ENCODE measurements at places on chromosomes 11 and 22.

- DNase-seq, result peak; percentile 61
These were observed 7.4 kb downstream of the CNTF start for GRCh38 chr11:58629857-58630256.

- no peak for DNase-seq
These were observed 55.3 kb upstream of the GAB2 start for GRCh38 chr11:78472905-78473304.

DNA sequence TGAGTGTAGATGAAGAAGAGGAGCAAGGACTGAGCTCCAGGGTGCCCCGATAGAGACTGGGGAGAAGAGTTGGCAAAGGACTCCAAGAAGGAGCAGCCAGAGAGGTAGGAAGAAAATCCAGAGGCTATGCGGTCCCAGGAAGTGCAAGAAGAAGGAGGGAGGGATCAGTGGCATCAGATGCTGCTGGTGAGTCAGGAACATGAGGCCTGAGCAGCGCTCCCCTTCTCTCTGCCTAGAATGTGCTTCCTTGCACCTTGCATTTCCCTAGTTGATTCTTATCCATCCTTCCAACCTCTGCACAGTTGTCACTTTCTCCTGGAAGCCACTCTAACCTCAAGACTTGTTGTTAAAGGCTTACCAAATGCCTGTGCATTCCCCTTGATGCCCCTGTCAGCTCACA lies 21.3 kb downstream of the KCNC1 start:
- DNase-seq, result no peak

DNA sequence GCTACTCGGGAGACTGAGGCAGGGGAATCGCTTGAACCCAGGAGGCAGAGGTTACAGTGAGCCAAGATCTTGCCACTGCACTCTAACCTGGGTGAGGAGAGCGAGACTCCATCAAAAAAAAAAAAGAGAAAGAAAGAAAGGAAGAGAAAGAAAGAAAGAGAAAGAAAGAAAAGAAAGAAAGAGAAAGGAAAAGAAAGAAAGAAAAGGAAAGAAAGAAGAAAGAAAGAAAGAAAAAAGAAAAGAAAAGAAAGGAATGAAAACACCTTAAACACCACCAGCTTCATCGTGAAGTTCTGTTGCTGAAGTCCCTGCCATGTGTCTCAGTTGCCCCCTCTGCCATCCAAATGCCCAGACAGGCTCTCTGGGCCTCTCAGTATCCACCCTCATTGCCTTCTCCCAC lies 9.9 kb upstream of the CXCR5 start:
- no peak for DNase-seq

GRCh38 chr11:102385085-102386007 lies 38.3 kb downstream of the BIRC2 start:
- no peak for DNase-seq

DNA sequence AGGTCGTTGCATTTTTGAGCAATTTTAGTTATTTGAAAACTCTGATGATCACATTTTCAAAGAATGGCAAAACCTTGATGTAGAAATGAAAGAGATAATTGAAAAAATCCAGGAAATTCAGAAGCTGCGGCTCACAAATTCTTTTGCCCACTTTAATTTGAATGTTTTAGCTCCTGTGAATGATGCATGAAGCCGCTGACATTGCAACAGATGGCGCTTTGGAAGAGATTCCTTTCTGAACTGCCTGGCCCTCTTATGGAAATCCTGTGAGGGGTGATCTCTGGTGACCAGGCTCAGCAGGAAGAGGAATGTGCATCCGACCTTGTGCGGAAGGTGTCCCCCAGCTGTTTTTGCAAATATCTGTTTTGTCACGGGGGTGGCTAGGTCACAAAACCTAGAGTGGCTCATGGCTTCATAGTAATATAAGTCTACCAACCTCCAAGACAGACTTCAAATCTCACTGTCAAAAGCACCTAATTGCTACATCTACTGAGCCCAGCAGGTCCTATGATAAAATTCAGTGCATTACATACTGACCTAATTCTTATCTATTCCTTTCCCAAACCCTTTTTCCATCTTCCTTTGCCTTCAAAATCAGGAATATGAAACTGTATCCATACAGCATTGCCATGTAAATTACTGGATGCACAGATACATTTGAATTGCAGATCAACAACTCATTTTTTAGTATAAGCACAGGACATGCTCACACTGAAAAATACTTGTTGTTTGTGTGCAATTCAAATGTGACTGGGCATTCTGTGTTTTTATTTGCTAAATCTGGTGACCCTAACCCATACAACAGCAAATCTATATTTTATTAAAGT lies 412.7 kb downstream of the ETS1 start:
- peak; percentile 70 for DNase-seq

- no peak for DNase-seq
These were observed 92.3 kb upstream of the ZC3H12C start for GRCh38 chr11:110000850-110001249.

GRCh38 chr11:120793806-120794479 lies 230.0 kb upstream of the TBCEL start:
- DNase-seq, result no peak

DNA sequence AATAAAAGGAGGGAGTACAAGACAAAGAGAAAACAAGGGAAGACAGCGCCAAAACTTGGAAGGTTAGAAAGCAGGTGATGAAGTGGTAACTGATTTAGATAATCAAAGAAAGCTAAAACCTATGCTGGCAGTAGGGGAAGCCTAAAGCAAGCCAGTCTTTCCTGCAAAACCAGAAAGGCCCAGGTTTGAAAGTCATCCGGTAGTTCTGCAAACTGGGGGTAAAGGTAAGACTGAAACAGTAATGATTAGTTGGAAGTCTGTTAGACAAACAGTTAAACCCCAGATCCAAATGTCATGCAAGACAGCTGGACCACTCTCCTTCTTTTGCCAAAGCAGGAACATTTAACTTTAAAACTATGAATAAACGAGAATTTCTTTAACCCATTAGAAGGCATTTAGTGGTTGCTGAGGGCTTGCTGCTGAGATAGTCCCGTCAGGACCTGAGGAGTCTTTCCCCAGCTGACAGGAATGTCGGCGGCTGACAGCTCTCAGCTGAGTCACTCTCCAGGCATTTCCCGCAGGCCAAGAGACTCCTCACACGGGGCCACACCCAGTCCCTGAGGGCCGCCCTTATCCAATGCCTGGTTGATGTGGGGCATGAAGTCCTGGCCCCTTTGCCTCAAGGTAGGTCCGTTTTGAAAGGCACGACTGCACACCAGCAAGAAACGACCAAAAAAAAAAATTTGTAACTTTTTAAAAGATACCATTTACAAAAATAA lies 36.3 kb upstream of the CFAP300 start:
- peak; percentile 78 for DNase-seq

- DNase-seq, result no peak
These were observed 20.8 kb upstream of the GAB2 start for GRCh38 chr11:78438298-78438975.

- DNase-seq, result peak; percentile 93
These were observed 88.9 kb upstream of the DDI1 start for GRCh38 chr11:103947546-103947919.

GRCh38 chr11:12950670-12951069 lies 58.4 kb upstream of the RASSF10 start:
- peak; percentile 29 for DNase-seq

GRCh38 chr11:129917231-129917630 lies 21.9 kb upstream of the NFRKB start:
- DNase-seq, result no peak

- peak; percentile 74 for DNase-seq
These were observed 18.5 kb downstream of the PRR33 start for GRCh38 chr11:1873048-1873812.

DNA sequence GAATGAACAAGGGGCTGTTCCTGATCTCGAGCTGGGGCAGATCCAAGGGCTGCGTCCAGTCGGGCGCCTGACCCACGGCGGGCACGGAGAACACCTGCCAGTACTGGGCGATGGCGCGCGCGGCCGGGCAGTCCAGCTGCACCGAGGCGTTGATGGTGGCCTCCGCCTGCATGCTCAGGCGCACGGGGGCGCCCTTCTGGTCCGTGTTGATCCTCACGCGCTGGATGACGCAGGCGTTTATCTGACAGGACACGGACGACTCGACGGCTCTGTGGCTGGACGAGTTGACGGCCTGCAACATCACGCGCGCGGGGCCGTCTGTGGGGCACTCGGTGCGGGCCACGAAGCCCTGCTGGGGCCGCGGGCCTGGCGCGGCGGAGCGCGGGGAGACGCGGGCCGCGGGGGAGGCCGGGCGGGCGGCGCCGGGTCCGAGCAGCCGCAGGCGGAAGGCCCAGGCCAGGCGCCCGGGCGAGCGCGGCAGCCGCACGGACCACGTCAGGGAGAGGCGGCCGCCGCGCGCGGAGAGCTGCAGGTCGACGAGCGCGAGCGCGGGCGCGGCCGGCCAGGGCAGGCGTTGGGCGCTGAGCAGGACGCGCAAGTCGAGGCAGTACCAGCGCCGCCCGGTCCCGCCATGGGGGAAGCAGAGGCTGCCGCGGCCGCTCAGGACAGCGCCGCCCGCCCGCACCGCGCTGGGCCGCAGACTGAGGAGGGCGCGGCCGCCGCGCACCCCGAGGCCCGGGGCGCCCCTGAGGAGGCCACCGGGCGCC lies 511 bp downstream of the PKDREJ start:
- DNase-seq, result peak; percentile 49

GRCh38 chr11:77411137-77411707 lies 62.7 kb downstream of the PAK1 start:
- peak; percentile 11 for DNase-seq

- DNase-seq, result no peak
These were observed 656 bp downstream of the SRRD start for GRCh38 chr22:26484360-26484706.

- no peak for DNase-seq
These were observed 37.7 kb upstream of the BLID start for GRCh38 chr11:122153746-122154145.

GRCh38 chr11:101582989-101583250 lies 887 bp downstream of the TRPC6 start:
- no peak for DNase-seq

- no peak for DNase-seq
These were observed 420.6 kb downstream of the RAB38 start for GRCh38 chr11:87754685-87755084.

DNA sequence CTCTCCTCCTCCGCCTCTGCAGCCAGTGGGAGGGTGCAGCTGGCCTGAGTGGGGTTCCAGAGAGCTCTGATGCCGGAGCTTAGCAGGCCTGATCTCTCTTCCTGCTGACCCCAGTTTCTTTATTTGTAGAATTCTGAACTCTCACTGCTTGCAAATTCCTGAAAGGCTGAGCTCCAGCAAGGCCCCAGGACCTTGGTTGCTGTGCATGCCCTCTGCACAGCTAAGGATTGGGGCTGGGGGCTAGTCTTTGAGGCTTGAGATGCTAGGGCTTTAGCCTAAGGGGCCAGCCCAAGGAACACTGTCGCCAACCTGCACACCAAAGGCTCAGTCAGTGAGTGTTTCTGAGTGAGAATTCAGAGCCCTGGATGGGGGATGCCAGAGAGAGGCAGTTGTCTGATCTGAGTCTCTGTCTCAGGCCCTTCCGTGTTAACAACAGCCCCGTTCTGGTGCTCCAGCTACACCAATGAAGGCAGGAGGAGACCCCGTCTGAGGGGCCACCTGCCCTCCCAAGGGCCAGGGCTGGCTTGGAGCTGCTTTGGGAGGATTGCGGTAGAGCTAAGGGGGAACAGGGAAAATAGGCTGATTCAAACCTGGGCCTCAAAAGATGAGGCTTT lies 106.0 kb upstream of the LMO1 start:
- DNase-seq, result no peak

DNA sequence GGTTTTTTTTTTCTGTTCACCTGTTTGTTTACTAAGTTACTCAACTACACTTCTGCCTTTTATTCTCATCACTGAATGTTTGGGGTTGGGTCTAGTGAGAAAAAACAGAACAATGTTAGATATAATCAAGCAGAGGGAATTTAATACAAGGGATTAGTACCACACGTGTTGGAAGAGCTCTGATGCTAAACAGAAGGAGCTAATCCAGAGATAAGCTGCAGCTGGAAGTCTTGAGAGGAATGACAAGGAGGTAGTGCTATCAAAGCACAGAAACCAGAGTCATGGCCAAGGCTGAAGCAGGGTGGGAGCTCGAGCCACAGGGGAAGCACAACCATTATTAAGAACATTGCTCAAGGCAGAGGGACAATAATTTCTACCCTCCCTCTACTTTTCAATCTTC lies 604.1 kb upstream of the ANO5 start:
- DNase-seq, result no peak

DNA sequence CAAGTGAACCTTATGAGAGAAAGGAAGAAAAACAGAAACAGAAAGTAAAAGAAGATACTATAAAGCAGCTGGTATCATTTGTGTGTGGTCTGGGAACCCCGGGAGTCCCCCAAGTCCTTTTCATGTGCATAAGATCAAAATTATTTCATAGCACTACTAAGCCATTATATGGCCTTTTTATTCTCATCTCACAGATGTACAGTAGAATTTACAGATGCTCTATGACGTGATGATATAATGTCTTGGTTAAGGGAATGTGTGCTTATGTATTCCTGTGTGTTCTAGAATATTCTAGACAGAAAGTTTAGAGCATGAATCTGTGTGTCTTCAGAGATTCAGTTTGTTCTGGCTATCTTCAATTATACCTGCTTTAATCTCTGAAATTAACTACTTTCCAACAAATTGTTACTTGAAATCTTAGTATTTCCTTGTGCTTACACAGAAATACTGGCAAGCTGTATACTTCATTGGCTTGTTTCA lies 8.6 kb upstream of the TPP1 start:
- DNase-seq, result no peak

DNA sequence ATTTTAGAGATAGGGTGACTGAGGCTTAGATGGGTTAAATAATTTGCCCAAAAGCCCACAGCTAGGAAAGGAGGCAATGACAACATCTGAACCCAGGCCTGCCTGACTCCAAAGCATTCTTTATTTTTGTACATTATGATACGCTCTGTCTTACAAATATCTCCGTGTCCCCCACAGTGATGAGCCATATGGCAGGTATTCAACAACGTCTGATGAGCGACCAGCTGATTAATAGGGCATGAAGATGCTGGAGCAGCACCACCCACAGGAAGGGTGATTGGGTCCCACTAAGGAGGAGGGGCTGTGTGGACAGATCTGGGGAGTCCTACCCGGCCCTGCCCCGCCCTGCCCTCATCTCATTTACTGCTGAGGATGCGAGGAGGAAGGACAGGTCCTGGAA lies 380.6 kb downstream of the CADM1 start:
- no peak for DNase-seq
